Osteoblast (primary cell): ENCODE measurements at places on chromosomes 1 and 21. TPM values are rescaled to one million over a fixed set of nuclear protein-coding genes. Genes with fewer than 3 reads are reported as not detected.

GRCh38 chr1:51915951-51916350 is 37.4 kb upstream of the NRDC start:
- no peak for DNase-seq

DNA sequence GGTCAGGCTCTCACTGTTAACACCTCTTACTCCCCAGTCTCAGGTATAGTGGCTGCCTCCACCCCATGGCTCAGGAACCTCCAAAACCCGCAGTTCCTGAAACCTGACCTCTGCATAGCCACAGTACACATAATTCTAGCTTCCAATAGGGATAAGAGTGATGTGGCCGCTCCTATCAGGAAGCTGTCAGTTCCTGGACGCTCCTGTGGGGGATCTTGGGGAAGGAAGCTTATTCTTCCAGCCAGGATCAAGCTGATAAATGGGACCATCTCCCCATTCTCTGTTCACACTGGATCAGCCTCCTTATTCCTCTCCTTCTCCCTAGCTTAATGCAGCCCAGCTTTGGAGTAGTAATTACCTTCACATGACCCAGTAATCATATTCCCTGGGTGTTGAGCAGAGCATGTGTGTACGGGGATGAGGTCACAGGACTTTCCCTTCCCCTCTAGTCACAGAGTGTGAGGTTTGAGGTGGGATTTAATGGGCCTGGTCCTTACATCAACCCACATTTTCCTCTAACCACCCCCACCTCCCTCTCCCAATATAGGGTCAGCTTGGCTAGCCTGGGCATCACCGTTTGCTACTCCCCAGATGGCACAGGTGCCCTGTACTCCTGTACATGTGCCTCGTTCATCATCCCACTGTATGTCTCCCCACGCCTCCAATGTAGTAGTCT is 7.0 kb upstream of the POU3F1 start:
- peak; percentile 30 for DNase-seq

- no peak for DNase-seq
These were observed 103.4 kb downstream of the HLX start for GRCh38 chr1:220982686-220983085.

GRCh38 chr1:152034324-152034653 is 2.5 kb downstream of the S100A11 start:
- DNase-seq, result no peak

DNA sequence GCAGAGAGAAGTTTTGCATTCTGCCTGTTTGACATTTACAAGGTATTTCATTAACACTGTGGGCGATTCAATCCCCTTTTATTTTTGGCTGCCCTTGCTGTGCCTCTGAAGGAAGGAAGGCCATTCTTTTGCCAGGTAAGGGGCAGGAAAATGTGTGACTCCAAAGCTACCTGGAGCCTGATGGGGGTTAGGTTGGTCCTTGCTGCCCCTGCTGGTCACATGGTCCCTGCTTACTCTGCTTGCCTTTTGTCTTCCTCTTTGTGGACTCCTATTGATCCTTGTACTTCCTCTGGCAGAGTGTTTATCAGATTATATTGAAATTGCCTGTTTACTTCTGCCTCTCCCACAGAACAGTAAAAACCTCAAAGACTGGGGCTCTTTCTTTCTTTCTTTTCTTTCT is 65.7 kb downstream of the ST6GALNAC3 start:
- no peak for DNase-seq

- DNase-seq, result no peak
These were observed 114.3 kb downstream of the TGFB2 start for GRCh38 chr1:218459450-218459849.

VHLL gene
- not detected in 2 replicates for total RNA-seq
